Stimulated activated CD8-positive, alpha-beta memory T cell treated with anti-CD3 and anti-CD28 coated beads, Interleukin-12 subunit alpha, Interleukin-12 subunit beta, amount 100 ng/mL, for 1 hour (primary cell): ENCODE measurements at places on chromosomes 13 and 19.
A peak's percentile ranks its signal among the peaks of the same experiment; 100 is the strongest.

- no peak for DNase-seq
These were observed 224.2 kb upstream of the IRS2 start for GRCh38 chr13:110010404-110011138.

DNA sequence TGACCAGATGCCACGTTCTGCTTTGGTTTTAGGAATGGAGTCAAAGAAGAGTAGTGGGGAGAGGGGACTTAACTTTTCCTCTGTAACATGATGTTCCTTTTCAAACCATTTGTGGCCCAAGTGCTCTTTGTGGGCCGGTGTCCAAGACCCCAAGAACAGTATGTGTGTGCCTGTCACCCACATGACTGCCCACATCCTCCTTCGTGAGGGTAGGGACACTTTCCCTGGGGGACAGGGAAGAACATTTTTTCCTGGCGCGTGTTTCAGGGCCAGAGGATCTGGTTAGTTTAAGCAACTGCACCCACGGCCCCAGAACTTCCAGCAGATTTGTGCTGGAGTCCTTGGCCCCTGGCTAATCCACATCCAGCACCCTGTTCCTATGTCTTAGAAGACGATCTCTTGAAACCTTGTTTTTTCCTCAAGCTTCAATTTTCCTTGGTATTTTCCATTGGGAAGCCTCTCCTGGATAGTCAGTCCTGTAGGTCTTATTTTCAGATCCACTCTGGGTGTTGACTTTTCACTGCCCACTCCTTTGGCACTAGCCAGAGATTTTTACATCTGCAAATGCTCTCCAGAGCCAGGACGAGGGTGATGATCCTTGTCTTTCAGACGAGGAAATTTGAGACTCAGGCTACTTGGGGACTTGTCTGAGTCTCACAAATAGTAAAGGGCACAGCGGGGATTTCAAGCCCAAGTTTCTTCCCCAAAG, 10.8 kb upstream of the CCDC97 start:
- DNase-seq = no peak

- no peak for DNase-seq
These were observed 18.8 kb downstream of the ZC3H4 start for GRCh38 chr19:47094557-47095475.

- peak; percentile 31 for DNase-seq
These were observed 1.0 kb upstream of the KRI1 start for GRCh38 chr19:10566658-10567410.

GRCh38 chr13:52737965-52738364, 1.7 kb downstream of the CNMD start:
- no peak for DNase-seq

DNA sequence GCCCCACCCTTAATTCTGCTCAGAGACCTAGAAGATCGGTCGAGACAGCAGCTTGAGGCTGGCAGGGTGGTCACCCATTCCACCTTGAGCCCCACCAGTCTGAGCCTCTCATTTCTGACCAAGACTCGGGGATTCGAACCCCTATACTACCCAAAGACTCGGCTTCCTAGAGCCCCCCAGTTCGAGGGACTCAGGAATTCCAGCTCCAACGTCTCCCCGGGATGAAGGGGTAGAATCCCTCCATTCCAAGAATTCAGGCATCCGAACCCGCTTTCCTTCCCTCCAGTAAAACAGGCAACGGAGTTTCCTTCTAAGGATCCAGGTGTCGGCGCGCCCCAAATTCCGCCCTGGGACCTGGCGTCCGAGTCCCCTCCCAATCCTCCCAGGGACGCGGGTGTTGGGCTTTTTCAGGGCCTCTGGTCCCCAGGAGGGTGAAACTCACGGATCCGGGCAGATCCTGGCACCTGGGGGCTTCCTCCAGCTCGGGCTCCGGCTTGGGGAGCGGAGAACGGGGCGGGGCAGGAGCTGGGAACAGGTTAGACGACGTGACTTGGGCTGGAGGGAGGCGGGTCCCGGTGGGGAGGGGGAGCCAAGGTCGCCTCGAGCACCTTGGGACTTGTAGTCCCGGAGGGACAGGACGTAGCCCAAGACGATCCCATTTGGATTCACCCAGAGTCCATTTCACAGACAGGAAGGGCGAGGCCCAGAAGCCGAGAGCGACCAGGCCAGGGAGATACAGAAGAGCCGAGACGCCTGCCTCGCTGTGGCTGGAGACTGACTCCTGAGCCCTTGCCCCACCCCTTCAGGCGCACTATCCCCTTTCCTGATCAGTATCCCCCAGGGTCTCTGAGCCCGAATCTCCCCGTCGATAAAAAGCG, at the start of gene PPP1R13L:
Gene PPP1R13L, minus strand, starts transcription at position 513 of the 878 bp plus-strand sequence. CDS start 6,751 bp downstream, outside the sequence.
- DNase-seq = no peak

DNA sequence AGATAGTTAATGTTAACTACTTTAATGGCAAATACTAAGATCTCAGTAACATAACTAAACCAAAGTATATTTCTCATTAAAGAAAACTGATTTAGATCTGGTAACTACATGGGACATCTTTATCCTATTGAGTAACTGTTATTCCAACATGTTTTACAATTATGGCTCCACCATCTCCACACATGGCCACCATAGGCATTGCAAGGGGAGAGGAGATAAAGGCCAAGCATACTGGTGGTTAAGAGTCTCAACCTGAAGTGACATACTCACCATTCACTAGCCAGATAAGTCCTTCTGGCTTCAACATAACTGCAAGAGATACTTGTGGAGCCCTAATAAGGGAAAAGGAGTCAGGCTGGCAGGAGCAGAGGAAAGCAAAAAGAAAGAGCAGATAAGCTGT, 1586.4 kb upstream of the SPRY2 start:
- no peak for DNase-seq

GRCh38 chr13:103288114-103288513, 221.9 kb upstream of the SLC10A2 start:
- no peak for DNase-seq

DNA sequence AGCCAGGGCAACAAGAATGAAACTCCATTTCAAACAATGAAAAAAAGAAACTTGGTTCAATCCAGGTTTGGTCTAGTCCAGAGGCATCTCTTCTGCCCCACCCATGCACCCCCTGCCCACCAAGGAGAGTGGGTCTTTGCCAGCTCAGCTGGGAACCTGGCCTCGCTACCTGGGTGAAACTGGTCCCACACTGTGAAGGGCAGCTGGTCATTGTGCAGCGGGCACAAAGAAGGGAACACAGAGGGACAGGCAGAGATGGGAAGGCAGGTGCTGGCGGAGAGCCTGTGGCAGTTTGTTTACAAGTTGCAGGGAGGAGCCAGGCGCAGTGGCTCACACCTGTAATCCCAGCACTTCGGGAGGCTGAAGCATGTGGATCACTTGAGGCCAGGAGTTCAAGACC, 50.2 kb downstream of the CPAMD8 start:
- no peak for DNase-seq

DNA sequence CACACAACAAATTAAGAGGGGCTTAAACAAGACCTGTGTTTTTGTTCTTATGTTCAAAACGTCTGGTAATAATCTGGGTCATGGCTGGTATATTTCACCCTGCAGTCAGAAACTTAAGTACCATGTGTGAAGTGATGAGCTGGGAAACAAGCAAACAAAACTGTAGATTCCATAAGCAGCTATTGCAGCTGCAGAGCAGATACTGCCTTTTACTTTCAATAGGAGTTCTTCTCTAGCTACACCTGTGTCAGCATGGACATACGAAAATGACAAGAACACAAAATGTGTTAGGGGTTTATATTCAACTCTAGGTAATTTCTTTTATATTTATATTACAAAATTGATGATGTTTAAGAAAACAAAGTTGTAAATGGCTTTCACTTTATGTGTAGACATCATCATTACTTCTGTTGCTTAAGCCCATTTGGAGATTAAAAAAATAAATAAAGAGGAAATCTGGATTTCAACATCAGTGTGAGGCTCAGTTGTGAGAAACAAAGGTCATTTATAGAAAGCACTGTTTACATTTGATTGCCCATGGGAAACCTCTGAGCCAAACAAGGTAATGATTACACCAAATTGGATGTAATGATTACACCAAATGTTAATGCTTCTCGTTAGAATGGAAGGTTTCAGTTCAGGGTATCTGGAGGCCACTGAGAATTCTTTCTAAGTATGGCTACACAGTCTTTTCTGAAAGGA, 451.0 kb upstream of the SLC10A2 start:
- no peak for DNase-seq

GRCh38 chr13:76929851-76930374, 18.4 kb upstream of the ACOD1 start:
- DNase-seq = no peak

DNA sequence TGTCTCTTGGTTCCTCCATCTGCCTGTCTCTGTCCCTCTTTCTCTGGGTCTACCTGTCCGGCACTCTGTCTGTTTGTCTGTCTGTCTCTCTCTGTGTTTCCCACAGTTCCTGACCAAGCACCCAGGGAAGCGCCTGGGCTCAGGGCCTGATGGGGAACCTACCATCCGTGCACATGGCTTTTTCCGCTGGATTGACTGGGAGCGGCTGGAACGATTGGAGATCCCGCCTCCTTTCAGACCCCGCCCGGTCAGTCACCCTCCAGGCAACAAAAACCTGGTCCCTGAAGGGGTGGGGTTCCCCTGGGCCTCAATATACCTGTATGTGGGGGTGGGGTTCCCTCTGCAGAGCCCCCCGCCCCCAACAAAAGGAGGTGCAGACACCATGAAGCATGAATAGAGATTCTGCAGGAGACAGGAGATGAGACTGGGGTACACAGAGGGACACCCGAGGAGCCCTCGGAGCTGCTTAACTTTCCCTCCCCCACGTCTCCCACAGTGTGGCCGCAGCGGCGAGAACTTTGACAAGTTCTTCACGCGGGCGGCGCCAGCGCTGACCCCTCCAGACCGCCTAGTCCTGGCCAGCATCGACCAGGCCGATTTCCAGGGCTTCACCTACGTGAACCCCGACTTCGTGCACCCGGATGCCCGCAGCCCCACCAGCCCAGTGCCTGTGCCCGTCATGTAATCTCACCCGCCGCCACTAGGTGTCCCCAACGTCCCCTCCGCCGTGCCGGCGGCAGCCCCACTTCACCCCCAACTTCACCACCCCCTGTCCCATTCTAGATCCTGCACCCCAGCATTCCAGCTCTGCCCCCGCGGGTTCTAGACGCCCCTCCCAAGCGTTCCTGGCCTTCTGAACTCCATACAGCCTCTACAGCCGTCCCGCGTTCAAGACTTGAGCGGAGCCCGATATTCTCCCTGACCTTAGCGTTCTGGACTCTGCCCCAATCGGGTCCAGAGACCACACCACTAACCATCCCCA, 2.6 kb upstream of the CACNG7 start:
- peak; percentile 40 for DNase-seq

DNA sequence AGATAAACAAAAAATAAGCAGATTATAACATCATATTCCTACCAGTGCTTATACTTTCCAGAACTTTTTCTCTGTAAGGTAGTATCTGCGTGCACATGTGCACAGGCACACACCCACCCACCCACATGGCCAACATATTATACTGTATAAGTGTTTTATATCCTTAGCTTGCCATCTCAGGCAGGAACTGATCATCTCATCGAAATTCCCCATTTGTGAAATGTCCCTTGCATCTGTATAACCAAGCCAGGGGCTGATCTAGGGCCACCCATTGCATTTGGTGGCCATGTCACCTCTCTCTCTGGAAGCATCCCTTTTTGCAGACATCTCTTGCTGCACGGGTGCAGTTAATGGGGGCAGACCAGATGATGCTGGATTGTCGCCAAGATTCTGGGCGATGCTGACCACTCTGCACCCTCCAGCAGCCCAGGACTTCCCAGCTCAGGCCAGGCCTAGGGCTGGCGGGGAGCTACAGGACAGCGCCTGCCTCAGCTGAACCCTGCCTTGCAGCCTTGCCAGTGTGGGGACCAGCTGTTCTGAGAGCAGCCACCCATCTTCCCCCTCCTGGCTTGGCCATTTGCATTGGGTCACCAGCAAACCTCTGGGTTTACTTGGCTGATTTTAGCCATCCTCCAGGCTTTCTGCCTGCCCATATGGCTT, 95.9 kb downstream of the SLC7A1 start:
- DNase-seq = no peak

DNA sequence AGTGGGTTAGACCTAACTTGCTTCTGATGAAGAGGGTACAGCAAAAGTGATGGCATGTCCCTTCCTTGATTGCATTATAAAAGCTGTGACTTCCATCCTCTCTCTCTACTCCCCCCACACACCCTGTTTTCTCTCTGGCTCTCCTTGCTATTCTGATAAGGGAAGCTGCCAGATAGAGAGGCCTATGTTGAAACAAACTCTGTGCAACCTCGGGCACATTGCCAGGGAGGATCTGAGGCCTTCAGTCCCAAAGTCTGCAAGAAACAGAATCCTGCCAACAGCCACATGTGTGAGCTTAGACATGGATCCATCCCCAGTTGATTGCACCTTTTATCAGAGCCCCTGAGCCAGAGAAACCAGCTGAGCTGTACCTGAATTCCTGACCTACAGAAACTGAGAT, 44.8 kb upstream of the ARGLU1 start:
- DNase-seq = no peak

GRCh38 chr13:72540881-72541280, 186.5 kb downstream of the MZT1 start:
- no peak for DNase-seq

DNA sequence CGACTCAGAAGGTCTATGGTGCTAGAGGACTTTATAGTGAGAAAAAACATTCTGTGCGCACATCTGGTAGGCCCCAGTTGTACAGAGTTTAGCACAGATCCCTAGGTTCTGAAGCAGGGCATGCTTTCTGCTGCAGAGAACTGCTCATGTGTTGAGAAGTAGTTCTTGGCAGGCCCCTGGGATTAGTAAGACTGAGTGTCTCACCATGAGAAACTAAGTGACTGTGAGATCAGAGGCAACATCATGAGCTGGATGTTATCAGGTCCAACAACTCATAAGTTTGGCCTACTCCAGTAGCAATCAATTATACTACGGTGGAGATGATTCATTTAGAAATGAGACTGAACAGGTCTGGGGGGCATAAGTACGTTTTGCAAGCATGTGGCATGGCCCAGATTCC, 507.4 kb upstream of the KLF12 start:
- no peak for DNase-seq

GRCh38 chr19:3316659-3317207, 49.6 kb upstream of the NFIC start:
- no peak for DNase-seq

GRCh38 chr13:42413484-42413815, 141.5 kb downstream of the AKAP11 start:
- no peak for DNase-seq

GRCh38 chr19:45130888-45131615, 29.7 kb downstream of the NKPD1 start:
- no peak for DNase-seq

- no peak for DNase-seq
These were observed 7.4 kb downstream of the C19orf25 start for GRCh38 chr19:1471515-1472160.

- peak; percentile 21 for DNase-seq
These were observed 103.9 kb upstream of the UBL3 start for GRCh38 chr13:29954082-29955028.

- no peak for DNase-seq
These were observed 2.7 kb downstream of the GYS1 start for GRCh38 chr19:48990400-48990799.
